ENCODE measurements at places on chromosomes 12 and 14. TPM values are rescaled to one million over a fixed set of nuclear protein-coding genes. Genes with fewer than 3 reads are reported as not detected.

- DNase-seq, result no peak
These were observed 19.9 kb downstream of the COL2A1 start for GRCh38 chr12:47984331-47984801.

- peak; percentile 51 for DNase-seq
These were observed 43.9 kb upstream of the MDM1 start for GRCh38 chr12:68375756-68376695.

GRCh38 chr12:14784471-14784870 is 18.8 kb downstream of the WBP11 start:
- DNase-seq, result no peak

DNA sequence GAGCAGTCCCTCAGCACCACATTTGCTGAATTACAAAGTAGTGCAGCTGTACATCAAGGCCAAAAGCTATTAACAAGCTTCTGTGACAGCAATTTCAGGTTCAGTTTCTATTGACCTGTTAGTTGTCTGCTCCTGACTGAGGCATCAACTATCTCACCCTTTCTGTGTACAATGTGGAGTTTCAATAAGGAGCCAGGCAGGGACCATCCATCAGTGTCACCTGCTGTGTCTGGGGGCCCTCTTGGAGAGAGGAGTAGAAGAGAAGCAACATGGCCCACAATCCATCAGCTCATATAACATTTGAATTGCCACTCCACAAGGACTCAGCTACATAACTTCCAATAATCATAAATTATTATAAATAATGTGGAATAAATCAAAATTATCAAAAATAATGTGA is 72.3 kb upstream of the CCDC196 start:
- no peak for DNase-seq

- DNase-seq, result no peak
These were observed 21.9 kb downstream of the TDP1 start for GRCh38 chr14:89977668-89978067.

GRCh38 chr12:93676408-93677194 is 574 bp upstream of the CRADD start:
- DNase-seq, result no peak

DNA sequence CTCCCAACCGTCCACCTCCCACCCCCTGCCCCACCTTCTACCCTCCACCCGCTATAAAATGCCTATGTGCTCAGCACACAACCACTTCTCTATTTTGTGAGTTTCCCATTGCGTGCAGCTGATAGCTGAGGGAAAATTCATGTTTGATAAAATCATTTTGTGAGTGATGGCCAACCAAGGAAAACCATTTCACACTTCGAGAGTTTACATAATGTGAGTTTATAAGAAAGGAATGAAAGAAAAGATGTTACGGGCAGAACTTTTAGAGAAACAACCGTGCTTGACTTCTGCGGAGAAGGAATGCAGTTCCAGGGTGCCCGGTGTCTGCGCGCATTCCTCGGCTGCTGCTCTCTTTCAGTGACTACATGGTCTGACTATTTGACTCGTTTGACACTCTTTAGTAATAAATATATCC is 140.9 kb downstream of the EFCAB11 start:
- DNase-seq, result peak; percentile 96

DNA sequence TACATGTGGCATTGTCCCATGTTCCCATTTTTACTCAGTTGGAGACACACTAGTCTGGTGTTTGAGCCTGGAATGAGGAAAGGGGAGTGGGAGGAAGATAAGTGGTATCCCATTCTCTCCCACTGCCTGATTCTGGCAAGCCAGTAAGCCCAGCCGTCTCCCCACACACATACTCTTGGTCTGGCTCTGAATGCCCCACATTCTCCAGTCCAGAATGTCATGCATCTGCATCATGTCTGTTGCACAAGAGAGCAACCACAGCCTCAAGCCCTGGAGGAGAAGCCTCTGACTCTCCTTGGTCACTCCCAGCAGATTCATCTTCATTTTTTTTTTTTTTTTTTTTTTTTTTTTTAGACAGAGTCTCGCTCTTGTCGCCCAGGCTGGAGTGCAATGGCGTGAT is 48.0 kb downstream of the DRAM1 start:
- DNase-seq, result peak; percentile 99

- no peak for DNase-seq
These were observed 15.5 kb upstream of the ENDOU start for GRCh38 chr12:47740606-47741339.

- DNase-seq, result peak; percentile 49
These were observed 10.2 kb downstream of the DLST start for GRCh38 chr14:74891870-74892269.

- no peak for DNase-seq
These were observed 14.1 kb upstream of the FAIM2 start for GRCh38 chr12:49917788-49918173.

DNA sequence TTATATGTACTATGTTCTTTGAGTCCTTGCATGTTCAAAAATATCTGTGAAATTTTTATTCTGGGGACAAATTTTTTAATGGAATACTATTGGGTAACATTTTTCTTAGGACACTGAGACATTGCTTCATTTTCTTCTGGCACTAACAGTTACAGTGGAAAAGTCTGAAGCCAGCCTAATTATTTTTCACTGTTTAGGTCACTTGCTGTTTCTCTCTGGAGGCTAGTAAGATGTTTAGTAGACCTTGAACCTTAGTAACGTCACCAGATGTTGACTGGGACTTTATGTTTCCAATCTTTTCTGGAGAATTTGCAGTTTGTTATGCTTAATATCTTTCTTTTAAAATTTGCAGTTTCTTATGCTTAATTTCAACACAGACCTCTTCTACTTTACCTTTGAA is 12.3 kb upstream of the EPYC start:
- no peak for DNase-seq

DNA sequence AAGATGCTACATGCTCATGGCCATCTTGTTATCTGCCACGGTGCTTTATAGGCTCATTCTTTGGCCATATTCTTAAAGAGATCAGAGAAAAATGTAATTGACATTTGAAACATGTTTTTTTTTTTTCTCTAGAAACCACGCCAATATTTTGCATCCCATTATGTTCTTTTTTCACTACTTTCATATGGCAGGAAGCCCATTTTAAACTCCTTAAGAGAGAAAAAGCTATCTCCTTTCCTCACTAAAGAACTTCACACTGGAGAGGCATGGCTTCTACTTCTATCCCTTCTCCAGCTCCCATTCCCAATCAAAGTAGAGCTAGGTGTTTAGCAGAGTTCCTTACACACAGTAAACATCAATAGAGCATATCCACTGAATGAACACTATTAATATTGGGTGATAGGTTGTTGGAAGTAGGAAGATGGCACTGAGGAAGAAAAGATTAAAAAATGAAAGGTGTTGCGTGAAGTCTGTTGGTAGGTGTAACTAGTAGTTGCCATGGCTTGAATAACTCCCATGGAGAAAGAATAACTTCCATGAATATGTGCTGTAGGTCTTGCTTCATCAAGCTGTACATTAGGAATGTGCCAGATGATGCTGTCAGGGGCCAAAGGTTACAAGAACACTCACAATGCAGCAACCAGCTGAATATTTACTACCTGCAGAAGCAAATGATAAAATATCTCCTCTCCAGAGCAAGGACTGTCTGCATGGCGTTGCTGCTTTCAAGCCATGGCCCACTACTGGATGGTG is 178.8 kb downstream of the STXBP6 start:
- DNase-seq, result peak; percentile 17

DNA sequence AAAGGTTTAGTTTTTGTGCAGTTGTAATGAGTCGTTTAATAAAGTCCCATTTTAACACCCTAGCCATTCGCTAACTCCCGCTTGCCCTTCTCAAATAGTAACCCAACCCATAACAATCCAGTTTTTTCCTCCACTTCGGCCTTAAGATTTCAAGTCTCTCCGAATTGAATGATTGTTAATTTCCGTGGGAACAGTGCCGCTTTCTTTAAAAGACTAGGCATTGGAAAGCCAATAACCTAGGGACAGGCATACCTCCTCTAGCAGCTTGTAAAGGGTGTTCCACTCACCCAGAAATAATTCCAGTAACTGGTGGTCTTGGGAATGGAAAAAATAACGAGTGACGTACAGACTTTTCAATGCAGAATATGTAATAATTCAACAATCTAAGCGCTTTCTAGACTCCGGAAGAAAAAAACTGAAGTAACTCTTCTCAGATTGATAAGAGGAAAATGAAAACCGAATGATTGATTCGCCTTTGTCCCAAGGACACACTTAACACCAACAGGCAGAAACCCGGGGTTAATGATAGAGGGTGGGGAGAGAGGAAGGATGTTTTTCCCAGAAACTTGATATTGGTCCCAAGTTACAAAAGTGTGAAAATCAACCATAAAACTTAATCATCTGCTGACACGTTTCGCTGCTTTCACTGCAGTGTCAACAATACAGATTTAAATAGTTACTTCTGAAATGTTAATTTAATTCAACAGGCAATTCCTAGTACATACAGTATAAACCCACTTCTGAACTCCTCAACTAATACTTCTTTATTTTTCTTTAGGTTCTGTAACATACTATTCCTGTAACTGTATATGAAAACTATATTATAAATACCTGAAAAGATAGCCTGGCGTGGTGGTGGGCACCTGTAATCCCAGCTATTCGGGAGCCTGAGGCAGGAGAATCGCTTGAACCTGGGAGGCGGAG is 1.0 kb upstream of the SINHCAF start:
- DNase-seq, result no peak

DNA sequence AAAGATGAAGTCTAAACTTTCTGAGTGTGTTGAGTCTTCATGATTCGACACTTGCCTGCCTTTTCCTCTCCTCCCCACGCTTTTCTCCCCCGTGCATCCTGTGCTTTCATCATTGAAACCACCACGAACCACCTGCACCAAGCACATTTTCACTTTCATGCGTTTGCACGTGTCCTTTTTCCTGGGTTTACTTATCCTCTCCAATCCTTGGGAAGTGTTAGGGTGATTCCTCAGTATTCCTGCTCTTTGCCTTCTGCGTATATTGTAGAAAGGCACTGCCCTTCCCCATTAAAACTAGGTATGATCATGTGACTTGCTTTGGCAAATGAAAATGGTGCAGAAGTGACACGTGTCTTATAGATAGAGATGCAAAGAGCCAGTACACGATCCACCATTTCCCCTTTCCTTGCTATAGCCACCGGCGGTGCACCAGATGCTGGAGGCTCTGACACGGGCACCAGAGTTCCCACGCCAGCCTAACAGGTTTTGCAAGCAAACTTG is 106.6 kb downstream of the BRMS1L start:
- DNase-seq, result no peak

DNA sequence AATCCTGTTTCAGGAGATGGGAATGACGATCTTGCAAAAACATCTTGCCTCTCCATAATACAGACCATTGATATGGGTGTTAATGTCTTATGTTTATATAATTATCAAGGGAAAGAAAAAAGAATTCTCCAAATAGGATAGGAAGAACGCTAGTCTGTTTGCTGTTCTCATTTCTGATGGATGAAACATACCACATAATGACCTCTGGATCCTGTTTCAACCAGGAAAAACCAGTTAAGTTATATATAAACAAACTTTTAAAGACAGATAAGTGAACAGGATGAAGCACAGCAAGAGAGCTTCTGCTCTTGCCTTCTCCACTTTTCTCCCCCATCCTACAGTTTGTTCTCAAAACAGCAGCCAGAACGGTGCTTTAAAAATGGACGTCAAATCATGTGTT is 27.8 kb downstream of the COQ6 start:
- DNase-seq, result peak; percentile 86

GRCh38 chr12:50527359-50527726 is 22.6 kb downstream of the DIP2B start:
- DNase-seq, result no peak

GRCh38 chr14:103558071-103558882 is 4.2 kb downstream of the BAG5 start:
- peak; percentile 83 for DNase-seq

DNA sequence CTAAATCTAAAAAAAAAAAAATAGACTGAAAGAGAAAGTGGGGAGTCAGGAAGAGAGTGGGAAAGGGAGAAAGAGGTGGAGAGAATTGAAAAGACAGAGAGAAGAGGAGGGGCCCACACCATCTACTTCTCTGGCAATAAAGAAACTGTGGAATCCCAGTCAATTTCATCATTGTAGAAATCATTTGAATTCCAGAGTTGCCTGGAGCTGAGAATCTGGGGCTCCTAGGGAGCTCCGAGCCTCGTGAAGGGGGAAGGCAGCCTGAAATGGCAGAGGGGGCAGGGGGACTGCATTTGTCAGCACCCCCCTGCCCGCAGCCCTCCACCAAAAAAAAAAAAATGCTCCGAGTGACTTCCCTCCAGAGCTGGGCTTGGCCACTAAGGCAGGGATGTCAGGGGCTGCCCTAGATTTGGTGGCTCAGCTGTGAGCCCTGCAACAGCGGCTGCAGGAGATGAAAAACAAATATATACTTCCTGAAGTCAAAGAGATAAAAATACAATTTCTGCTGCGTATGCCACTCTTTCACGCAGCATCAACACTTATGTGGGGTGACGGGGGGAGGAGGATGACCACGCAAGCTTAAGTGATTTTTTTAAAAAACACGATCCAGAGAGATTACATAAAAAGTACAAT is 80.5 kb downstream of the BCL11B start:
- DNase-seq, result no peak

- DNase-seq, result peak; percentile 59
These were observed 7.3 kb upstream of the C12orf50 start for GRCh38 chr12:88036353-88036965.

- peak; percentile 29 for DNase-seq
These were observed 46.1 kb upstream of the PTPRO start for GRCh38 chr12:15276088-15276698.

DNA sequence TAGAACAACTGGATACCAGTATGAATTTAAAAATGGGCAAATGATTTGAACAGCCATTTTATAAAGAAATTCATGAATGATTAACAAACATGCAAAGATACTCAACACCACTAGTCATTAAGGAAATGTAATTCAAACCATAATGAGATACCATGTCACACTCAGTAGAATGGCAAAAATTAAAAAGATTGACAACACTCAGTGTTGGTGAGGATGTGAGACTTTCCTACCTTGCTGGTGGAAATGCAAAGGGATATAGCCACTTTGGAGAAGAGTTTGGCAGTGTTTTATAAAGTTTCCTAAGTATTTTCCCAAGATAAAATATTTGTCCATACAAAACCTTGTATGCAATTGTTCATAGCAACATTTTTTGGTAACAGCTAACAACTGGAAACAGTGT is 6.0 kb upstream of the CHST11 start:
- DNase-seq, result no peak

Gene RFX4
- not detected for total RNA-seq

Gene SLC17A8
- not detected for total RNA-seq

Gene INSM2
- not detected for total RNA-seq

Gene LRTM2
- total RNA-seq, result not detected

Gene CARMIL3
- not detected for total RNA-seq

Gene AKAP3
- 0.56 TPM for total RNA-seq

Gene NYNRIN
- total RNA-seq, result 1.7 TPM

Gene GDF3
- total RNA-seq, result not detected

Gene DPPA3
- not detected for total RNA-seq

Gene CCDC198
- total RNA-seq, result not detected

Gene ST8SIA1
- not detected for total RNA-seq

Measured in IMR-90 (cell line).